ENCODE measurements at places on chromosomes 6 and 20.

DNA sequence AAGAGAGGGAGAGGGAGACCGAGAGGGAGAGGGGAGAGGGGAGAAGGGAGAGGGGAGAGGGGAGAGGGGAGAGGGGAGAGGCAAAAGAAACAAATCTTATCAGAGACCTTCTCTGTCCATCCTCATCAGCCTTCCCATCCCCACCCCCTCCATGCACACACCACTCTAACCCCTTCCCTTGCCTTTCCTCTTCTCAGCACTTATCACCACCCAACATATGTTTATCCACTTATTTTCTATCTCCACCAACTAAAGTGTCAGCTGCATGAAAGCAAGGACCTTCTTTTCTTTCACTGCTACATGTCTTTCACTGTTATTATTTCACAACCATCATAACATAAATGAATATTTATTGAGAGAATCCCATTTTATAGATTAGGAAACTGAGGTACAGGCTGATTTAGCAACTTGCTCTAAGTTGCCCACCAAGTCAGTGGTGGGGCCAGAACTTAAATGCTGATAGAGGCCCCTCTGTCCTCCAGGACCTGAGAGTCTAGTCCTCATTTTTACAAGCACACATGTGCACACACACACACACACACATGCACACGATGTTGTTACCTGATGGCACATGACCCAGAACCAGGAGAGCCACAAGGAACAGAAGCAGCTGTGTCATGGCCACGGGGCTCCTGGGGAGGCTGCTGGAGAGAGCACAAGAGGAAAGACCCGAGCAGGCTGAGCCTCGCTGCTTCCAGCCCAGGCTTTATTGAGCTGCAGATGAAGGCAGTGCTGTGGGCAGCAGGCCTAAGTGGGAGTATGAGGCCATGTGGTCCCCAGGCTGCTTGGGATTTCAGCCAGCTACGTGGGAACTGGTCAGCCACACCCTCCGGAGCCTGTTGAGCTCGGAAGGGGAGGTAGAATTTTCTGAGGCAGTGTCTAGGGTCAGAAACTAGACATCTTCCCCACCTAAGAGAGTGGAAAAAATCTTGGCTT is 2.3 kb downstream of the DEFB124 start:
- peaks cover 8% of the 10 kb centered on the region for H3K4me1 ChIP-seq
- H3K4me3 ChIP-seq: no peak overlapping the region
- H3K36me3 ChIP-seq: peaks cover 5% of the 10 kb centered on the region
- H3K27me3 ChIP-seq: peaks cover 47% of the 10 kb centered on the region
- no peak overlapping the region for H3K27ac ChIP-seq

- H3K27ac ChIP-seq: no peak overlapping the region
- no peak for DNase-seq
- no peaks in the 10 kb centered on the region for H3K4me1 ChIP-seq
- no peak overlapping the region for H3K4me3 ChIP-seq
Observed at GRCh38 chr6:125451750-125452149, 150.0 kb upstream of the HDDC2 start.

- peaks cover 12% of the 10 kb centered on the region for H3K27me3 ChIP-seq
- no peak overlapping the region for H3K27ac ChIP-seq
- DNase-seq: no peak
- peaks cover 18% of the 10 kb centered on the region for H3K4me1 ChIP-seq
Observed at GRCh38 chr6:158516098-158516497, 43.8 kb upstream of the TMEM181 start.

GRCh38 chr20:20731945-20732296 is 19.5 kb upstream of the RALGAPA2 start:
- DNase-seq: no peak
- H3K27ac ChIP-seq: no peak overlapping the region
- peaks cover 9% of the 10 kb centered on the region for H3K4me1 ChIP-seq
- H3K4me3 ChIP-seq: no peak overlapping the region
- peaks cover 13% of the 10 kb centered on the region for H3K27me3 ChIP-seq
- H3K36me3 ChIP-seq: no peaks in the 10 kb centered on the region

DNA sequence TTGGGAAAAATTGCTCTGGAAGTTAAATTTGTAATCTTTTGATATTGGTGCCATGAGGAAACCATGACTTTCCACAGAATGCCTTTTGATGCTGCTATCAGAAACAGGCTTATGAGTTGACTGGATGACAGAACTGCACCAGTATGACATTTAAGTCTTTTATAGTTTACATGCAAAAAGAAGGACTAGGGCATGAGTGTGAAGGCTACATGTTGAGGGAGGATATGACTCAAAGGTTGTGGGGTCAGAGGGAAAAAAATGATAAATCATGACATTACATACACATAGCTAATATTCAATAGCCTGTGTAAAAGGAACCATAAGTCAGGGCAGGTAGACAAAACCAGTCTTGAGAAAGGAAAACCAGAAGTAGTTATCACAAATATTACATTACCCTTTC is 182.2 kb downstream of the COL12A1 start:
- H3K4me1 ChIP-seq: no peaks in the 10 kb centered on the region
- no peaks in the 10 kb centered on the region for H3K36me3 ChIP-seq
- H3K27ac ChIP-seq: no peak overlapping the region
- no peak for DNase-seq
- no peak overlapping the region for H3K4me3 ChIP-seq

GRCh38 chr6:7541175-7542064 is at the start of gene DSP:
TSS of gene DSP (plus strand) at chr6:7541671. CDS start at chr6:7541916, 245 bp downstream.
- no peak within 1 kb of the TSS for H3K27ac ChIP-seq
- H3K27me3 ChIP-seq: peaks cover 68% of the 10 kb centered on the region
- H3K36me3 ChIP-seq: no peaks in the 10 kb centered on the region
- H3K4me3 ChIP-seq: peak within 1 kb of the TSS; percentile 85
- peaks cover 9% of the 10 kb centered on the region for H3K4me1 ChIP-seq
- DNase-seq: no peak

DNA sequence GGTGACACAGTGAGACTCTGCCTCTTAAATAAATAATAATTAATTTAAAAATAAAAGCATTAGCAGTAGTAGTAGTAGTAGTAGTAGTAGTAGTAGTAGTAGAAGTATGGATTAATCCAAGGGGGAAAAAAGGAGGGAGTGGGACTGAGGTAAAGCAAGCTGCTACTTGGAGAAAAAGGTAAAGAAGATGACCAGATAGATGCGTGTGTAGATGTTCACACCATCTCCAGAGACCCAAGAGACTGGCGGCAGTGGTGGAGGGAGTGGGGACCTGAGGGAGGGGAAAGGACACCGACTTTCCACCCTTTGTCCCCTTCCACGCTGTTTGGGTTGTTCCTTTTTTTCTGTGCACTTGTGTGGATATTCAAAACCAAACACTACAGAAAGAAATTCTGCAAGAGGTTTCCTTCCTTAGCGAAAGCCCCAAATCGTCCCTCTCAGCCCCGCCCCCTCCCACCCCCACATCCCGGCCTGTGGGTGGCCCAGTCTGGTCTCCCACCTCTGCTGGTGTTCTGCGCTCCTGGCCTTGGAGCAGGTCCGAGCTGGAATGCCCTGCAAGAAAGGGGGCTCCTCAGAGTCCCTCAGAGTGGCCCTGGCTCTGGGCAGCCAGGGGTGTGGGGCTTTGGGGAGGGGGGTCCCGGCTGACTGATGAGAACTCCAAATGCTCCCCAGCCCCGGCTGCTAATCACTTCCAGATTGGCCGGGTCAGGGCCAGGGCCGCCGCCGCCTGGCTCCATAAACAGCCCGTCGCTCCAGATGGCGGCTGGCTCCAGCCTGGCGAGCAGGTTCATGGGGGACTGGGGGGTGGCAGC is 60.2 kb downstream of the UBE2V1 start:
- H3K4me3 ChIP-seq: no peak overlapping the region
- H3K36me3 ChIP-seq: peaks cover 2% of the 10 kb centered on the region
- no peak overlapping the region for H3K27ac ChIP-seq
- H3K4me1 ChIP-seq: peaks cover 8% of the 10 kb centered on the region
- H3K27me3 ChIP-seq: peaks cover 34% of the 10 kb centered on the region

- H3K4me1 ChIP-seq: no peaks in the 10 kb centered on the region
- DNase-seq: no peak
- no peak overlapping the region for H3K27ac ChIP-seq
- H3K36me3 ChIP-seq: no peaks in the 10 kb centered on the region
- no peak overlapping the region for H3K4me3 ChIP-seq
Observed at GRCh38 chr20:41978246-41978790, 360.1 kb upstream of the CHD6 start.

DNA sequence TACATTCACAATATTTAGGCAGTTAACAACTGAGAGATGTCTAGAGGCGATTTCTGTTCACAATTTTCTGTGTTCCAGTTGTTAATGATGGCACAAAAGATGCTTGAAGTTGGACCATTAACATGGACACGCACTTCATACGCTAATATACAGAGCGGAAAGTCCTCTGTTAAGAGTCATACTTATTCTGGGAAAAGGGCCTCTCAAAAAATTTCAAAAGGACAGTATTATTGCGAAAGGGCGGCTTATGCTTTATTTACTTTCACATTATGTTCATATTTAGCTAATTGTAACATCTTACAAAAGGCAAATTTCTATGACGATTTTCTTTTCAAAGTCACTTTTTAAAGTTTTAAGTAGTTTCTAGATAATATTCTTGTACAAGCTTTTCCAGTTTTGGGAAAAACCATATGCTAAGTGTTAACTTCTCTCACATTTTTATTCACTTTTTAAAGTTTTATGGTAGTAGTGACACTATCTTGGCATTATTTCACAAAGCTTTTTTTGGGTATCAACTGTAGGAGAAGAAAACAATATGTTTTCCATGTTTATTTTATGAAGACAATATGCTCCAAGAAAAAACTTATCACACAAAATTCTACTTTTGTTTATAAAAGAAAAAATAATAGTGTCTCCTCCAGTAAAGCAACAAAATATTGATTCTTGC is 62.3 kb downstream of the MAP7 start:
- H3K4me1 ChIP-seq: no peaks in the 10 kb centered on the region
- peaks cover 2% of the 10 kb centered on the region for H3K36me3 ChIP-seq
- no peaks in the 10 kb centered on the region for H3K27me3 ChIP-seq
- no peak overlapping the region for H3K27ac ChIP-seq

GRCh38 chr6:126337323-126337722 is 2.6 kb upstream of the CENPW start:
- no peaks in the 10 kb centered on the region for H3K36me3 ChIP-seq
- H3K27me3 ChIP-seq: no peaks in the 10 kb centered on the region
- no peak overlapping the region for H3K4me3 ChIP-seq
- no peak for DNase-seq
